ENCODE measurements at places on chromosomes 11 and 22.

DNA sequence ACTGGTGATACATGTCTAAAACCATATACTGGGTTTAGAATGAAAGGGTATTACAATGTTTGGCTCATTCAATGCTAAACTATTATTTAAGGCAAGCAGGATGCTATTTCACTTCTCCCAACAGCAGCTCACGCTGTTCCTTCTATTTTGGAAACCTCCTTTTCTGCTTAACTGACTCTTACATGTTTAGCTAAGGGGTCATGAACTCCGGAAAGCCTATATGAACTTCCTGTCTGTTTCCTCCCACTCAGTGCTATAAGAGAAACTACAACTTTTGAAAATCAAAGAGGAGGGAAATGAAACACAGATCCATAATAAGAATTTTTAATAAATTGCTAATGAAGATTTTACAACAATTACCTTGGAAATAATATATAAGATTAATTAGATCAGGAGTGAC, 30.9 kb downstream of the SLC36A4 start:
- DNase-seq = no peak

DNA sequence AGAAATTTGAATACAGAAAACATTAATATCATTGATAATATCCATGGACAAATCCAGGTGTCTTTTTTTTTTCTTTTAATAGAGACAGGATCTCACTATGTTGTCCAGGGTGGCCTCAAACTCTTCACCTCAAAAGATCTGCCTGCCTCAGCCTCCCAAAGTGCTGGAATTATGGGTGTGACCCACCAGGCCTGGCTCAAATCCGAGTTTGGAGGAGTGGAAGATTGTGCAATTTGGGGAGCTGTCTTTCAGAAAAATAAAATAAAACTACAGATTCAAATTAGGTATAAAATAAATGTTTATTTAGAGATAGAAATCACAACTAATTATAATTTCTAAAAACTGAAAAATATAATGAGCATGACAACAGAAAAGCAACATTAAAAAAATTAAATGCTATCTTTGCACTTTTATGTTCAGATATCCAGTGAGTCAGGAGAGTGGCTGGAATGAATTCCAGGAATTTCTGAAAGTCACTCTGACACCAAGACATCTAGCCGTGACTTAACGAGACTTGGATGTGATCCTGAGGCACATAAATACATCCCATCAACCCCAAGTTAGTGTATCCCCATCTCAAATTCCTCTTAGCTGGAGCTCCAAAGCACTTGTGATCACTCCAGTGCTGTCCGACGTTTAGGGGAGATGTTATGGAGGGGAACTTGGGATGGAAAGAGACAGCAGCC, 128.6 kb upstream of the THY1 start:
- peak; percentile 80 for DNase-seq

DNA sequence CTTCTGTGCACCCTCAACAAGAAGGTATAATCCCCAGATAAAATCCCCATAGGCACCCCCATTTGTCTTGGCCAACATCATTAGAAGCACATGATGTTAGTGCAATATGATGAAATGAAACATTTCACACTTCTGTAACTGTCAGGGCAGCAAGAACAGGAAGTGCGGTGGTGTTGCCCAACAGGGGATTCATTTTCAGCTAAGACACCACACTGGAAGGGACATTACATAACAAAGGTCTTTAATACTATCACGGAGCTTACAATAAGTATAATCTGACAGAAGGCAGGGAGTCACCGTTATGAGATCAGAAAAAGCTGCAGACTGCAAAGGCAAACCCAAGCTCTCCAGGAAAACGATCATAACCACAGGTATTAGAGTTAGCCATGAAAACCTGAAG, 2.0 kb downstream of the OR52W1 start:
- peak; percentile 48 for DNase-seq

GRCh38 chr22:44088976-44089570, 65.0 kb downstream of the PARVB start:
- DNase-seq = no peak

GRCh38 chr11:68179847-68180246, 33.2 kb downstream of the KMT5B start:
- no peak for DNase-seq

- peak; percentile 75 for DNase-seq
These were observed 1419.0 kb downstream of the TBC1D22A start for GRCh38 chr22:48181263-48181955.

DNA sequence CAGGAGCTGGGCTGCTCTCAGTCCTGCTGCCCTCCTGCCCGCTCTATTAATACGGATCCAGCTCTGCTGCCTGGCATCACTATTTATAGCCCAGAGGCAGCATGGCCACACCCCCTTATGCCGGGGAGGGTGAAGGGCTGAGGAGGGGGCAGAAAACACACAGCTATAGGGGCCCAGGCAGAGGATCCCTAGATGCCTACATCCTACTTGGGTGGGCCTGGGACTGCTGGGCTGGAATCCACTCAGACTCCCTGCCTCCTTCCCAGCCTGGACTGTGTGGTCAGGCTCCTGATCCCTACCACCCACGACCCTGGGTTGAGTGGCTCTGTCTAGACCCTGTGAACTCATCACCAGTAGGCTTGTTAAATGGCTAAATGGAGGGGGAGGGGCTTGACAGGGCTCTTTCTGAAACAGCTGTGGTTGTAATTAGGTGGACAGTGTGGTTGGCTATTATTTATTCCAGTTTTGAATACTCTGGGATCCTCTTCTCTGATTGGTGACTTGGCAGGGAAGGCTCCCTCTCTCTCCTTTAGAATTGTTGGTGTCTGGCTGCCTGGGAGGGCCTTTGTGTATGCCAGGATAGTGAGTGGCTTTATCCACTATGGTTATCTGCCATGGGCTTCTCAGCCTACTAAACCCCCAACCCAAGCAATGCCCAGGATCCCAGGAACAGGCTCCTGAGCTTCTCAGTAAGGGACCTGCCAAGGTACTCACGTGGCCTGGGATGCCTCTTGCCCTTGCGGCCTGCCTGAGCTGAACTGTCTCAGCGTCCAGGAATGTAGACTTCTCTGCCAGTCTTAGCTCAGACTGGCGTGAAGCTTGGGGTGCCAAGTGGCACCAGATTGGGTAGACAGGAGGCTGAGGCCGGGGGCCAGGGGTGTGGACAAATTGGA, 15.2 kb downstream of the PHLDB1 start:
- DNase-seq = peak; percentile 89

DNA sequence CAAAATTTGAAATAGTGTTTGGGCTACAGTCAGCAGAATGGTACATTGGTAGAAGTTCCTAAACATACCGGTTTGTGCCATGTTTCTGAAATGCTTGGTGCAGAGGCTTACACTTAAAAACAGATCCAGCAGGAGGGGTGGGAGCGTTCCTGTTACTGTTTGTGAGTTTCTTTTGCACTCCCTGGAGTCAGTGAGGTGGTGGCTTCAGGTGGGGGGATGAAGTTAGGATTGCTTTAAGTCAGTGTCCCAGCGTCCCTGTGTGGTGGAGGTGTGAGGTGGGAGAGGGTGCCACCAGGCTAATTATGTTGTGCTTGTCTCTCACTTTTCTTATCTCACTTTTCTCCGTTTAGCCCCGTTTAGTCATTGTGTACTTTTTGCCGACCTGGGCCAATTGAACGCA, 9.7 kb downstream of the TNRC6B start:
- no peak for DNase-seq

DNA sequence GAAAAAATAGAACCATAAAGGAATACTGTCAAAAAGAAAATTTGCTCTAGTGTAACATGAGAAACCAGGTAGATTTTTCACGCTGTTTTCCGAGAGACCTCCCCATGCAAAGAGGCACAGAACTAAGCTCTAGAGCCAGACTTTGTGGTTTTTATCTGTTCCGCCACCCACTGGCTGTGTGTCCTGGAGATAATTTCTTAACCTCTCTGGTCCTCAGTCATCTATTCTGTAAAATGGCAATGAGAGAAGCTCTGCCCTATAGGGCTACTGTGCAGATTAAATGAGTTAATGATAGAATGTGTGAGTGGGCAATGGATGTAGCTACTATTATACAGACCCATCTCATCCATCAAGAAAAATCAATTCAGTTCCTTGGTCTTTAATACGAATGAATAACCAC, 9.4 kb upstream of the SIGIRR start:
- no peak for DNase-seq

- DNase-seq = peak; percentile 31
These were observed 865 bp upstream of the ZNF280A start for GRCh38 chr22:22520667-22521602.

Data from lower leg skin (tissue), 4 donors.